Epithelial cell of proximal tubule (primary cell): ENCODE measurements at places on chromosomes 4 and X.

DNA sequence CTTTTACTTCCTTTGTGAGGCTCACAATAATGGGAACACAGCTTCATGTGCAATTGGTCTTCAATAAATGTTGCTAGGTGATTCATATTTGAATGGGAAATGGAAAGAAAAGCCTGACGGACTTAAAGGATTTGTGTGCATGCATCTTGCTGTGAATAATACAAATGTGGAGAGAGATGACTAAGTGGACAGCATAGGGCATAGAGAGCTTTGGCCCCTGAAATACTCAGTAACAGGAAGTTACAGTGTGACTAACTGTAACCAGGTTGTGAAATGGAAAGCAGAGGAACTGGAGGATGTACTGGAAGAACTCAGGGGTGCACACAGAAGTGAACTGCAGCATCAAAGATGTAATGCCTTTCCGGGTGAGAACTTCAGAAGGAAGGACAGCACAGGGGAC, 206.7 kb downstream of the MGST2 start:
- peak; percentile 77 for DNase-seq

- DNase-seq: no peak
Measured at GRCh38 chr4:168632301-168632725, 135.5 kb downstream of the PALLD start.

DNA sequence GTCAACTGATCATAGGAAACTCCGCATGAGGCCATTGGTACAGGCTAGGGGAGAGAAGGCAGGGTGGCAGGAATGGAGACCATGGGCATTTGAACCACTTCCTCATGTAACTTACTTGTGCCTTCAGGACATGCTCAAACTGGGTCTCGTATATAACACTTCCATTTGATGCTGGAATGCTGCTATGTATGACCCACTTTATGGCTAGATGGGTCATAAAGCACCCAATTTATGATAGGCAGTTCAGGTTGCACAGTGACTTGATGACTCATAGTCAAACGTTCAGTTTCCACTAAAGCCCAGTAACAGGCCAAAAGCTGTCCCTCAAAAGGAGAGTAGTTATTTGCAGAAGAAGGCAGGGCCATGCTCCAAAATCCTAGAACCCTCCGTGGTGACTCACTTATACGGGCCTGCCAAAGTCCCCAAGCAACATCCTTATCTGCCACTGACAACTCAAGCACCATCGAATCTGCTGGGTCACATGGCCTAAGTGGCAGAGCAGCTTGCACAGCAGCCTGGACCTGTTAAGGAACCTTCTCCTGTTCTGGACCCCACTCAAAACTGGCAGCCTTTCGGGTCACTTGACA, 236.4 kb downstream of the ZC4H2 start:
- DNase-seq: no peak

- no peak for DNase-seq
Measured at GRCh38 chr4:628311-628741, 3.0 kb downstream of the PDE6B start.

DNA sequence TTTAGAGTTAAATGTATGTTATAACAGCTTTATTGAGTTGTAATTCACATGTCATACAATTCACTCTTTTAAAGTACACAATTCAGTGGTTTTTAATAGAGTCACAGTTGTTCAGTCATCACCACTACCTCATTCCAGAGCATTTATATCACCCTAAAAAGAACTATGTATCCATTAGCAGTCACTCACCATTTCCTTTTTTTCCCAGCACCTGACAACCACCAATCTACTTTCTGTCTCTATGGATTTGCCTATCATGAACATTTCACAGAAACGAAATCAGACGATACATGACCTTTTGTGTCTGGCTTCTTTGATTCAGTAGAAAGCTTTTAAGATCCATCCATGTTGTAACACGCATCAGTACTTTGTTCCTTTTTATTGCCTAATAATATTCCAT, 52.9 kb upstream of the FRAS1 start:
- no peak for DNase-seq

GRCh38 chrX:22788221-22788620, 211.5 kb upstream of the DDX53 start:
- no peak for DNase-seq

GRCh38 chr4:57734104-57734670, 624.0 kb upstream of the IGFBP7 start:
- no peak for DNase-seq

GRCh38 chr4:159481936-159482335, 379.1 kb downstream of the RAPGEF2 start:
- no peak for DNase-seq

DNA sequence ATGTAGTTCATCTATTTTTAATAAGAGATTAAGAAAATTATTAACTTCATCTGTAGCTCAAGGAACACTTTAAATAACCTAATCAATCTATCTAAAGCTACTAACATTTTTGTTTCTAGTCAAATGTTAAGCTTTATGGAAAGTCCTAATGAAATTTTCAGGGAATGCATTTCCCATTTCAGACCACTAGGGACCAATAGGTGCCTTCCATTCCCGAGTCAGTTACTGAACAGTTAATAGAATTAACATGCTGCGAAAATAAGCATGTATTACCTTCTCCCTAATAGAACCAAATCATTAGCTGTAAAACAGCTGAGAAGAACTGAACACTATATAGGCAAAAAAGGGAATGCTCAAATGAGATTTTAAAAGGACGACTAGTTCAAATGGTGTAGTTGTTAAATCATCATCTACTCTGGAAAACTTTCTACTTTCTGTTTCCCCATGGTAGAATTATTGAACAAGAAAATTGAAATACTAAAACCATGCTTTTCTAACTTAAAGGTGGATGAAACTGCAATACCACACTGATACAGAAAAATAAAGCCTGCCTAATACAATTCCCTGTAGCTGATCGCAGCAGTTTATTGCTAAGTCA, 22.5 kb downstream of the STX18 start:
- no peak for DNase-seq

GRCh38 chr4:20305976-20306375, 54.3 kb downstream of the SLIT2 start:
- DNase-seq: no peak

DNA sequence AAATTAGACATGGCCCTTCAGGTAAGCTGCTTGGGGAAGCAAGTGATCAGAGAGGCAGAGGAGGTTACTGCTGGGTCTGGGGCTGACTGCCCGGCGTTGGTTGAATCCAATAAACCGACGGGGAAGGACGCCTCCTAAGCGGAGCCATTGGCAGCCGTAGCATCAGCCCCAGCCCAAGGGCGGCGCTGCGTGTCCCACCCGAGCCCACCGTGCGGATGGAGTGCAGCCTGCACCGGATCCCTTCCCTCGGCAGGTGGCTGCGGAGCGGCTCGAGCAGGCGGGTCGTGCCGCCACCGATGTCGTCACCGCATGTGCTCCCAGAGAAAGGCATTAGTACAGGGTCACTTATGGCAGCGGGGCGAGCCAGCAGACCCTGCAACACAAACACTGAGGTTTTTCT, 82.1 kb downstream of the ALPK1 start:
- no peak for DNase-seq

- DNase-seq: no peak
Measured at GRCh38 chr4:176038789-176039188, 26.9 kb upstream of the WDR17 start.

DNA sequence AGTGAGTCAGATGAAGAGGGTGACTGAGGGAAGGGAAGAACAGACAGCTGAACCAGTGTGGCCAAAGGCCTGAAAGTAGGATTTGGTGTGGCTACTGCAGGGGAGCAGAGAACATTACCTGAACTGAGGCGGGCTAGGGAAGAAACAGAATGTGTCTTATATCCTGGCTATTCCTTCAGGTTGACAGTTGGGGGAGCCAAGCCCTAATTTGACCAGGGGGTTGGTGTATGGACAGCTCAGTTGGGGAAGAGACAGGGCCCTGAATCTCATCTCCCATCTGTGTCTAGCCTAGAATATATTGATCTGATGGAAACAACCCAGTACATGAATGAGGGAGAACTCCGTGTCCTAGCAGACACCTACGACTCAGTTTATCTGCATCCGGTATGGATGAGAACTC, 4.2 kb downstream of the HDAC6 start:
- no peak for DNase-seq

DNA sequence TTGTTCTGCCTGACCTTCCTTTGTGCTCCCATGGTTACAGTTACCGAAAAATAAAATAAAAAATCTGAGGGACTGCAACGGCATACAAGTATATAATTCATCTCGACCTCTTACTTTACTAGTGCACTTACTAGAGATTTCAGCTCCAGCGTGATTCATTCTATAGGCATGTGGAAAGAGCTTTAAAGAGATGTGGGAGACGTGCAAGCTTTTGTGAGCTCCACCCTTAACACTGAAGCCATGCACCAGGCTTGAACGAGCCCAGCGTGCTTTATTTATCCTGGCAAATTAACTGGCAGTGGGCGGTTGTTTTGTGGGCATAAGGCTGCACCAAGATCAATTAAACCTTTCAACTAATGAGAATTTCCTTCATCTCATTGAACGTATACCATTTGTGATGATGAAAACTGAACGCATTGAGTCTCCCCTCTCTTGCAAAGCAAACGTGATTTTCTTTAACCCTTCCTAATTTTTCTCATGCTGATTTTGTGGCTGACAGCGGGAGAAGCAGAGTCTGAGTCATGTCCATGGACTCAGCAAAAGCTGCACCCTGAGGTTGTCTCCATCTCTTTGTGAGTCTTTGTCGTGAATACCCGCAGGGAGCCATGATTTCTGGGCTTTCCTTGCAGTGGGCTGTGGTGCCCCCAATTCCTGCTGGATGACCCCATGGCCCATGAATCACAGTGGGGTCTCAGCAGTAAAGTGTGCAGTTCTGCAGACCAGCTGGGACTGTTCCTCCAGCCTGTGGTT, 60.1 kb downstream of the MXRA5 start:
- no peak for DNase-seq

- no peak for DNase-seq
Measured at GRCh38 chrX:148069759-148070503, 88.8 kb downstream of the FMR1NB start.

DNA sequence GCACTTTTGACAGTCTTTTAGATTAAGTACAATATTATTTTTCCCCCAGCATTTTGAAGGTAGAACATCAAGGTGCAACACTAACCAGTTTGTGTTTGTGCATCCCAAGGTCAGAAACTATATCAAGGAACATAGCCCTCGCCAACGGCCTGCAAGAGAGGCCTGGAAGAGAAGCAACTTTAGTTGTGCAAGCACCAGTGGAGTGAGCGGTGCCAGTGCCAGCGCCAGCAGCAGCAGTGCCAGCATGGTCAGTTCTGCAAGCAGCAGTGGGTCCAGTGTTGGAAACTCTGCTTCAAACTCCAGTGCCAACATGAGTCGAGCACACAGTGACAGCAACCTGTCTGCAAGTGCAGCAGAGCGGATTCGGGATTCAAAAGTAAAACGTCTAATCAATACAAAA, 21.7 kb downstream of the FAM199X start:
- DNase-seq: no peak

DNA sequence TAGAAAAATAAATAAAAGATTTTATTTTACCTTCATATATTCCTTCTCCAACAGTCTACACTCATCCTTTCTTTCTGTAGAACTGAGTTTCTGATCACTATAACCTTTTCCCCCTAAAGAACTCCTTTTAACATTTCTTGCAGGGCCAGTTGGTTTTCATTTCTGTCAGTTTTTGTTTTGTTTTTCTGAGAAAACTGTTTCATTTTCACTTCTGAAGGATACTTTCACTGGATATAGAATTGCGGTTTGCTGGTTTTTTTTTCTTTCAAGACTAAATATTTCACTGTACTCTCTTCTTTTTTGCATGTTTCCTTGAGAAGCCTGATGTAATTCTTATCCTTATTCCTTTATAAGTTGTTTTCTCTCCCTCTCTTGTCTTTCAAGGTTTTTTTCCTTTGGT, 90.4 kb upstream of the EOLA2 start:
- DNase-seq: no peak

GRCh38 chrX:30812326-30812725, 76.7 kb downstream of the TAB3 start:
- no peak for DNase-seq

DNA sequence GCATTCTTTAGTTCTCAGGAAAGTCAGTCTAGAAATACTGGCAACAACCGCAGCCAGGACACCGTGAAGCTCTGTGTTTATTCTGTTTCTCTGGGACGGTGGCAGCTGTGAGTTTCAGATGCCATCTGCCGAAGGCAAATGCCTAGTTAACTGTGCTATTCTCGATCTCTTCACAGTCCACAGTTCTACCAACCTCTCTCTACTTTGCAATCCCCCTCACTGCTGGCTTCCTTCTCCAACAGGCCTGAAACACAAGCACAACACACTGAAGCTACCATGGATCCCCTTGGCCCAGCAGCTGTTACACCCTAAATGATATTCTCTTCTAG, 118.8 kb downstream of the ZNF827 start:
- DNase-seq: no peak

DNA sequence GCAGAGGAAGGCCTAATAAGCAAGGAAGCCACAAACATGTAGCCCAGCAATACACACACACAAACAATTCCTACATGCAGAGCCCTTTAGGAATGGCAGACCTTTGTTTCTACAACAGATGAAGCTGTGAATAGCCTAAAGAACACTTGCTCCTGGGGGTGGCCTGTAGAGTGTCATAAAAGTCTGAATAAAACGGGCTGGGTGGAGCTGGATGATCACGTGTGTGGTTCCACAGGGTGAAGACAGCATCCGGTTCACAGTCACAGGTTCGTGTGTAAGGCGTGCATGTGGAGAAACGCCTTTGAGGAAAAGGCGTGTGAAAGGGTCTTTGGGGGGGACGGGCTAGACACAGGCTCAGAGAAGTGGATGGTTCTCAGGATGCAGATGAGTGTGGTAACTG, 156.1 kb downstream of the AFAP1 start:
- no peak for DNase-seq

DNA sequence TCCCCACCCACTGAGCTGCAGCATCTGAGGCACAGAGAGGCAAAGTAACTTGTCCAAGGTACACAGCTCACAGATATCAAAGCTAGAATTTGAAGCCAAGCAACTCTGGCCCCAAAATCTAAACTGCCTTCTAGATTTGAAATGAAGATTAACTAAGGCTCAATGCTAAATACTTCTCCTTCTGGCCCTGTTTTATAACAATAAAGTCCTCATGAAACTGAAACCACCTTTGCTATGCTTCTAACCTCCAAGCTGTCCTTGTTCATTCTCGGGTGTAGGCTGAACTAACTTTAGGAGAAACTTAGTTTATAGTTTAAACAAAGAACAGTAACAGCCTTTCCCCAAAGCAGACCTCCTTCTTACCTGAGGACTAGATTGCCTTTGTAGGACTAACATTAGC, 93.6 kb downstream of the DCTD start:
- DNase-seq: no peak

DNA sequence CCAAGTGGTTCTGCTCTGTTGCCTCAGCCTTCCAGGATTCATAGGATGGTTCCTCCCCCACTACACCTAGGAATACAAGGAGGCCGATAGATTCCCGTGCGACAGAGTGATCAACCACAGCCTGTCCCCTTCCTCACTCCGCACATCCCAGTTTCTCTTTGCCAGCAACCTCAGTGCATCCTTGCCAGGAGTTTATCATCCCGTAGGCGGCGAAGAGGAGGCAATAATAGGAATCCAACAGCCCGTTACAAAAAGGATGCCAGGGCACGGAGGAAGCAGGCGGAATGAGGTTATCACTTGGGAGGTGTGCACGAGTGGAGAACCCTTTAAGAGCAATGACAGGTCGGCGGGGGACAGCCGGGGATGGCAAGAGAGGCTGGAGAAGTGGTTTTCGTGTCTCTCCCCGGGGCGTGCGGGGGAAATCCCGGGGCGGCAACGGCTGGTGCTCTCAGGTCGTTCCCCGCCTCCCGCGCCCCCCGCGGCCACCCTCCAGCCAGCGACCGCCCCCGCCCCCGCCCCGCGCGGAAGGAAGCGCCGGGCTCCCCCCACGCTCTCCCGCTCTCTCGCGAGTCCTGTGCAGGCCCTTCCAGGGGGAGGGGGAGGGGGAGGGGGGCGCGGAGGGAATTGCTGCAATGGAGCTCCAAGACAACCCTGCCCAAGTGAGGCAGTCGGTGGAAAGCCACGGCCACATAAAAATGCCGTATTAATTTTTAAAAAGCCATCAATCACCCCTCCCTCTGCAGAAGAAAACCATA, 1.6 kb downstream of the PPP3CA start:
- DNase-seq: no peak
